ENCODE measurements at places on chromosomes 12 and 14.

- DNase-seq = no peak
These were observed 84.0 kb downstream of the ITPK1 start for GRCh38 chr14:93031505-93032315.

- no peak for DNase-seq
These were observed 14.2 kb upstream of the SLC6A12 start for GRCh38 chr12:227923-228845.

GRCh38 chr12:89228491-89228890 lies 123.8 kb downstream of the DUSP6 start:
- DNase-seq = no peak

- DNase-seq = no peak
These were observed 20.3 kb upstream of the C14orf180 start for GRCh38 chr14:104559028-104559803.

GRCh38 chr12:22979854-22980469 lies 355.0 kb downstream of the ETNK1 start:
- DNase-seq = no peak

- no peak for DNase-seq
These were observed 15.3 kb upstream of the TSPAN11 start for GRCh38 chr12:30911207-30911606.

- no peak for DNase-seq
These were observed 3.8 kb downstream of the RILPL1 start for GRCh38 chr12:123529686-123530085.

DNA sequence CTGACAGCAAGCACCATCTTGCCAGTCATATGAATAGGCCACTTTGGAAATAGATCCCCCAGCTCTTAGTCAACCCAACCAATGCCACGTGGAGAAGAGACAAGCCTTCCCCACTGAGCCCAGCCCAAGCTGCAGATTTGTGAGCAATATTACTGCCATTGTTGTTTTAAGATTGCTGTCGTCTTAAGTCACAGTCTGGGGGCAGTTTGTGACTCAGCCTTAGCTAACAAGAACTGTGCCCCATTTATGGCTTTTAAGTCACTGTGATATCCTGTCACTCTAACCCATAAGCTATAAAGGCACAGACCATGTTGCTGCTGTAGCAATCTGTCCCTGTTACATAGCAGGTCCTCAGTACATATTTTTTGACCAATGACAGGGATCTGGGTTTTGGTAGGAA lies 464.2 kb downstream of the MED13L start:
- no peak for DNase-seq

DNA sequence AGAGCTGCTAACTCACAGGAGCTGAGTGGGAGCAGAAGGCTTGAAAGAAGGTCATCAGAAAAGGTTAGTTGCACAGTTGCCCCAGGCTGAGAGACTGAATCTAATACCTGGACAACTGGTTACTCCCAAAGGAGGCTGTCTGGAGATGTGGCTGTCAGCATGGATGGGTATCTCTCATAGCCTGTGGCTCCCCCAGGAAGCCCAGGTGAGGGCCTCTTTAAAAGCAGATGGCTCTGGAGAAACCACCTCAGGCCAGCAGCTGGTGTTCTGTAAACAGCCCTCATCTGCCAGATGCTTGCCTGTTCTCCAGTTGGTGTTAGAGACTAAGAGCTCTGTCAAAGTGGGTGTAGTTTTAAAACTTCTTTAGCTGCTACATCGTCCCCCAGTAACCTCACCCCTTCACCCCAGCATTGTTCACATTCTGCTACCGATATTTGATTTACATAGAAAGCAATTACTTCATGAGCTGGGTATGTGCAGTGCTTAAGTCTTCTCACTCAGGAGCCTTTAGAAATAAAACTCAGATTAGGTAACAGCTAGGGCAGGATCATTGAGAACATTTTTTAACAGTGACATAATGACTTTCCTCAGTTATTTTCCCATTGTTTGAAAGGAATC lies 25.8 kb downstream of the DACT1 start:
- DNase-seq = no peak

- no peak for DNase-seq
These were observed 227.3 kb downstream of the ERC1 start for GRCh38 chr12:1218369-1218768.

GRCh38 chr14:75138492-75138891 lies 11.6 kb upstream of the NEK9 start:
- DNase-seq = no peak

DNA sequence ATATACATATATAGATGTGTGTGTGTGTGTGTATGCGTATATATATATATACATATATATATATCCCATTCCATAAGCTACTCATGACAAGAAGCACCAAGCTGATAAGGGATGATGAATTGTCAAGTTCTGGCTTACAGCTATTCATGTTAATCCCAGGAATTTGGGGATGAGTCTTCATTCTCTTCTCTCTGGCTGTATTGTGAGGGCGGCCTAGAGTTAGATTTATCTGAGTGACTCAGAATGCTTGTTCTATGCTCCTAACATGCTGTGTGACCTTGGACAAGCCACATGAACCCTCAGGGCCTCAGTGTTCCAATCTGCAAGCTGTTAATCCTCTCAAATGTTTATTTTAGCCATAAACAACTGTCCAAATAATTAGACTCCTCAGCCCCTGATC lies 749.0 kb downstream of the MED13L start:
- no peak for DNase-seq

- DNase-seq = no peak
These were observed 371.0 kb downstream of the ALG10 start for GRCh38 chr12:34393086-34393820.

GRCh38 chr12:48980953-48981756 lies 3.0 kb downstream of the WNT1 start:
- DNase-seq = no peak

DNA sequence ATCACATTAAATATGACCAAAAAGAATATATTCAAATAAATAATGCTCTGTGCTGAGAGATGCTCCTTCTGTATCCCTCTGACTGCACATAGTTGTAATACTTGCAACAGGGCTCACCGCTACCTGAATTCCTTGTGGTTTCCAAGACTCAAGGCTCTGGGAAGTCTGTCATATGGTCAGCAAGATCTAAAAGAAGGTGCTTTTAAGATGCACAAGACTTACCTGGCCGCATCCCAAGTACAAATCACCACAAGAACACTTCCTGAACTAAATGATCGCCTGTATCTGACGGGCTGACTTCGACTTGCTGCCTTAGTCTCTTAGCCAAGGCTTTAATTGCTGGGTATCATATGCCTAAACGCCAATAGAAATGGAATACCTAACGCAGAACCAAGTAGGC lies 67.2 kb downstream of the HECTD4 start:
- DNase-seq = no peak

DNA sequence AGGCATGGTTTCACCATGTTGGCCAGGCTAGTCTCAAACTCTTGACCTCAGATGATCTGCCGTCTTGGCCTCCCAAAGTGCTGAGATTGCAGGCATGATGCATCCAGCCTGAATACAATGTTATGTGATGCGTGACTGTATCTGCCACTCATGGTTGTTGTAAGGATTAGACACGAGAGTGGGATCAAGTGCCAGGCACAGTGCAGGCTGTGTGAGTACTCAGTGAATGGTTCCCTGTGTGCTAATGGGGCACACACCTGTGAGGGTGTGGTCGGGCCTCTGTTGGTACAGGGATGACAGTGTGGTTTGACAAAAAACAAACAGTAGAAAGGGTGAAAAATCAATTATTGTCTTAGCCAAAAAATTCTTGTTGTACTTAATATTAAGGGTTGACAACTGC lies 61.8 kb downstream of the TECPR2 start:
- DNase-seq = no peak

DNA sequence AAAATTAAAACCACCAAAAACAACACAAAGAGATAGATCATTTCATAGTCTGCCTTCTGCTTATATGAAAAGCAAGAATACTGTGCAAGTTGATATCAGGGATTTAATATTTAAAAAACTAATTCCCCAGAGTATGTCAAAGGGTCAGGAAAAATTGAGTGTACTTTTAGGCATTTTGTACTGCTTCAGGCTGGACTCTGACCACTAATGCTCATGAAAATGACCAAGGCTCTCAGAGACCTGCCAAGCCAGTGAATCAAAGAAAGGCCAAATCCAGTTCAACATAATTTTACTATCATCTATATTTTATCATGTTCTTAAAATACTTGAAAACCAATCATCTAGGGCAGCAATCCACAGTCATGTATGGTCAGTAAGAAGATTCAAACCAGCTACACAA lies 66.0 kb downstream of the TTC7B start:
- DNase-seq = no peak

All from NCI-H1436 treated with DMSO at 0.1 percent for 48 hours (cell line).